SIG-M5 (cell line): ENCODE measurements at places on chromosomes 1 and 21.

DNA sequence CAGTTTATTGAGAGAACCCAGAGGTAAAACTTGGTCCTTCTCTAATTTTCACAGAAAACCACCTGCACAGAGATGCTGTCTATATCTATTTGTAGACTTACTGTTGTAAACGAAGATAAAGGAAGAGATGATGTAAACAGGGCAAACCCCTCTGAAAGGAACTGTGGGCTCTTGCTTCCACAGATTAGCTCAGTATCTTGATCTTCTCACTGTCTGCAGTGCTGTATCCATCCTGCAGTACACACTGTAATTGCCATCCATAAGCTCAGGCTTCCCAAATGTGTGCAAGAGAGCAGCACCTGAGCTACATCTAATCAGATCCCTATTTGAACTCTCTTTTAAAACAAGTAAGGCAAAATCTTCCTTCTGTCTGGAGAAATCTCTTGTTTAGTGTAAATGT lies 16.6 kb upstream of the RWDD3 start:
- no peak for DNase-seq

DNA sequence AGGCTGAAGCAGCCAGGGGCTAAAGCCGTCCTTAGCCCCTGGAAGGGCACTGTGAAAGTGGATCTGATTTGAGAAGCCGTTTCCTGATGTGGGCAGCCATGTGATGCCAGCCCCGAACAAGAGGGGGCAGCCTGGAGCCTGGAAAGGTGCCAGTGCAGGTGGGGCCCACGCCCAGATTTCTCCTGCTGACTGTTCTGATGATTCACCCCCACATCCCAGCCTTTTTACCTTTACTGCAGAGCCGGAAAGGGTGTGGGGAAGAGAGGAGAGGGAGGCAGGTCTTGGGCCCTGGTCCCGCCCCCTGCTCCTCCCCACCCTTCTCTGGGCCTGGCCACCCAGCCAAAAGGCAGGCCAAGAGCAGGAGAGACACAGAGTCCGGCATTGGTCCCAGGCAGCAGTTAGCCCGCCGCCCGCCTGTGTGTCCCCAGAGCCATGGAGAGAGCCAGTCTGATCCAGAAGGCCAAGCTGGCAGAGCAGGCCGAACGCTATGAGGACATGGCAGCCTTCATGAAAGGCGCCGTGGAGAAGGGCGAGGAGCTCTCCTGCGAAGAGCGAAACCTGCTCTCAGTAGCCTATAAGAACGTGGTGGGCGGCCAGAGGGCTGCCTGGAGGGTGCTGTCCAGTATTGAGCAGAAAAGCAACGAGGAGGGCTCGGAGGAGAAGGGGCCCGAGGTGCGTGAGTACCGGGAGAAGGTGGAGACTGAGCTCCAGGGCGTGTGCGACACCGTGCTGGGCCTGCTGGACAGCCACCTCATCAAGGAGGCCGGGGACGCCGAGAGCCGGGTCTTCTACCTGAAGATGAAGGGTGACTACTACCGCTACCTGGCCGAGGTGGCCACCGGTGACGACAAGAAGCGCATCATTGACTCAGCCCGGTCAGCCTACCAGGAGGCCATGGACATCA lies at the start of gene SFN:
Gene SFN, plus strand, starts transcription at position 369 of the 904 bp plus-strand sequence. Its CDS starts 64 bp downstream, at position 433.
- DNase-seq, result no peak

DNA sequence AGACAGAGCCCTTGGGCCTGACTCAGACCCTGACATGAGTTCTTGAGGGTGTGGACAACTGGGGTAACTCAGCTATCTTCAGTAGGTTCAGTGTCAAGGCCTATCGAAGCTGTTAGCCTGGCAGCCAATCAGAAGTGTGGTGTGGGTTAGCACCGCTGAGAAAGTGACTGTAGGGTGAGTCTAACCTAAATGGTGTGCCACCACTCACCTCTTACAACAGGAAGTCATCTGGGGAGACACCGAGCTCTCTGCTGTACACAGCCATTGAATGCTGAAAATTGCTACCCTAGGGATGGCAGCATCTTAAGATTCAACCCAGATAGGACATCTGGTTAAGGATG lies 44.6 kb downstream of the RASSF5 start:
- no peak for DNase-seq

DNA sequence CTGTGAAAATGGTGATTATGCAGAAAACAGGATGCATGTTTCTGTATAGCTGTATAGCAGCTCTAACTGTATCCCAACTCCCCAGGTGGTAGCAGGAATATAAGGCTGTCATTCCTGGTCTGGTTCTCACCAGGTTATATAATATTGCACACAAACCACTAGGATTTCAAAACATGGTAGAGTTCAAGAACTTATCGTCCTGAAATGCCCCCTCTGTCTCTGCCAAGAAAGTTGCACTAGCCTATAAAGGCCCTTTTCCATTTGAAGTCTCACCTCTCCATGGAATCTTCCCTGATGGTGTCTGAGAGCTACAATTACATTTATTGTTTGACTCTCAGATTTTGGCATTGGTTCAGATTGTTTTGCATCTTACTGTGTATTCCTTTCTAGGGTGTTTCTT lies 184.9 kb upstream of the FAM78B start:
- no peak for DNase-seq

DNA sequence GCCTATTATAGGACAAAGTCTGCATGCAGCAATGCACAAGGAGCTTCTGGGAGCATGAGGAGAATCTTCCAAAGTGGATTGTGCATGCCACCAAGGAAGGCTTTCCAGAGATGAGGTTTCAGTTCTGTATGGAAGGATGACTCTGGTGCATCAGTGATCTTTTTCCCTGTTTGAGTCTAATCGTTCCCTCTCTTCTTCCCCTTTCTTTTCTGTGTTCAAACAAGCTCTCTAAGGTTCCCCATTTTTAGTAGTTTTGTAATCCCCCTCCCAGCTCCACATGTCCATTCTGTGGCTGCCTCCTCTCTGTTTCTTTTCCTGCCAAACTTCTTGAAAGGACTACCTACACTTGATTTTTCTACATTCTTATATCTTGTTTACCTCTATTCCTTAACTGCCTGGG lies 43.3 kb upstream of the USP25 start:
- peak; percentile 56 for DNase-seq

DNA sequence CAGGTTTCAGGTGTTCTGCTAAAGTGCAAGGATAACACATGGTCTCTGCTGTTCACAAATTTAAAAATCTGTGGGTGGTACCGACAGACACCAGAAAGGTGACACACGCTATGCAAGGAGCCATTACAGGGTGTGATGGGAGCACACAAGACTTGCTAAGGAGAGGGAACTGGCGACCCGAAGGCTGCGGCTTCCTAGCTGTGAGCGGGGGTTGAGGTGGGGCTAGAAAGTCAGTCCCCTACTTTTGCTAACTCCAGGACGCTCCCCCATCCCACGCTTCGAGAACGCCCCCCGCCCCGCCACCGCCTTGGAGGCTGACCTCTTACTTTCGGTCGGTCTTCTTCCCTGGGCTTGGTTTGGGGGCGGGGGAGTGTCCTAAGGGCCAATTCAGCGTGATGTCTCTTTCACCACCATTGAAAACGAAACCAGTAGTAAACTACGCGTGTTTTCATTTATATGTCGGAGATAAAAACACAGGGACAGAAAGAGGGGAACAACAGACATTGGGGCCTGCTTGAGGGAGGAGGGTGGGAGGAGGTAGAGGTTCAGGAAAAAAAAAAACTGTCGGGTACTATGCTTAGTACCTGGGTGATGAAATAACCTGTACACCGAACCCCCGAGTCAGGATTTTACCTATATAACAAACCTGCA lies 1.1 kb downstream of the CKS1B start:
- no peak for DNase-seq

DNA sequence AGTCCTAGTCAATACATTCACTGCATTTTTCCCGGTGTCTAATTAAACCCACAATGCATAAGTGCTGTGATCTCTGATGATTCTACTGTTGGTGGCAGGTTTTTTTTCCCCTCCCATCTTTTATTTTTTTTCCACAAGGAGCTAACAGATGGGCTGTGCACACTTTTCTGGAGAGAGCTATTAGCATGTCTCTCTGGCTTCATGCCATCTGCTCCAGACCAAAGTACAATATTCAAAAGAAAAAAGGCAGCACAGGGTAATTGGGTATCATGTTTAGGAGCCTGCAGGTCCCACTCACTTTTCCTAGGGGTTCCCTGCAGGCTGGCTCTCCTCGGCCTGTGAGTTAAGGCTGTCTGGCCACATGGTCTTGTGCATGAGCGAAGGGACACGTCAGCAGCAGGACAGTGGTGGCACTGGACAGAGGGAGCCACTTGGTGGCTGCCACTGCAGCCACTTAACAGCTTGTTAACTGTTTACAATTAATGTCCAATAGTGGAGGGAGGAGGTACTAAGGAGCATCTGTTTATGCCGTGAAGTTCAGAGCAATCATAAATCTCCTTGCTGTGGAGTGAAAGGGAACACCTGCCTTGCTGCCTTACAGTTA lies 53.5 kb upstream of the C8B start:
- DNase-seq, result no peak

DNA sequence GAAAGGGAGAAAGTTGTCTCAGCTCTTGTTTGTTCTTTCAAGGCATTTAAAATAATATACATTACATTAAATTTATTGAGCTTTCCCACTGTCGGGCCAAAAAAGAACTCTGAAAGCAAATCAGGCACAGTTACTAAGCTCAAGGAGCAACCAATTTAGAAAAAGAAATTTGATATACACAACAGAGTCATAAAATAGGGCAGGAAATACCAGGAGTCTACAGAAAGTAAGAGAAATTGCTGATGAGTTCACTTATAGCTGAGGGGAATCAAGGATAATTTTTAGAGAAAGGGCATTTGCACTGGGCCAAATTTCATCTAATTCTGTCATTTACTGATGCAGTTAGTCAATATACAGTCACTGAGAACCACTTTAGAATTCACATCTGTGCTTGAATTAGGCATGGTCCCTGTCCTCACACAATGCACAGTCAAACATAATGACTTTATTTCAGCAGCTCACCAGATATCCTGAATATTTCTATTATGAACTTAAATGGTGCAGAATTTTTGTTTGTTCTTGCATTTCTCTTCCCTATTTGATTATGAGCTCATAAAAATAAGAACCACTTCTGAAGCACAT lies 249.6 kb upstream of the BEND5 start:
- no peak for DNase-seq

- no peak for DNase-seq
Measured at GRCh38 chr1:154578058-154578418, 10.5 kb downstream of the CHRNB2 start.

DNA sequence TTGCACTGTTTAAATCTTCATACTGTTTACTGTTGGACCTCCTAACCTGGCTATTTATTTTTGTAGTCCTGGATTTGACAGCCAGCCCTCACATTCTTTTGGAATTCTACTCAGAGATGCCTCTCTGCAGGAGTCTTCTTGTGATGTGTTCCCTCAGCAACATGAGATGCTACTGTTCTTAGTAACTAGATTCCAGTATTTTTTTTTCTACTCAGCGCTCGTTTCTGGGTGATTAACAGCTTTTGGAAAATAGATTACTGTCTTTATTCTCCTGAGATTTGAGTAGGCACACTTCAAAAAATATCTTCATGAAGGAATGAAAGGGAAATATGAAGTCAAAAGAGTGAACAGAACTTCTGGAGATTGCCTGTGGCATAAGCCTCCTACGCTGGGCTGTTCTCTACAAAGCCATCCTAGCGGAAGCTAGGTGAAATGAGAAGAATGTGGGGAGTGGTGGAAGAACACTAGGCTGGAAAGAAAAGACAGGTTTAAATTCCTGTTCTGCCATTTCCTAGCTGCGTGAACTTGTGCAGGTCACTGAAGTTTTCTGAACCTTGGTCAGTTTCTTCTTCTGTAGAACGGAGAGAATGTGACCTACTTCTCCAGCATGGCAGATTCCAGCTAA lies 75.9 kb downstream of the LRRC8C start:
- DNase-seq, result no peak

- DNase-seq, result no peak
Measured at GRCh38 chr1:219773775-219774174, 154.6 kb downstream of the SLC30A10 start.

- no peak for DNase-seq
Measured at GRCh38 chr1:26075421-26076144, 8.2 kb upstream of the TRIM63 start.

- no peak for DNase-seq
Measured at GRCh38 chr1:247212627-247213617, 41.1 kb upstream of the ZNF124 start.

GRCh38 chr1:212782422-212783154 lies 9.0 kb downstream of the NSL1 start:
- peak; percentile 54 for DNase-seq

GRCh38 chr1:6519491-6519934 lies 28.0 kb upstream of the PLEKHG5 start:
- no peak for DNase-seq

GRCh38 chr21:14376854-14377253 lies 6.1 kb downstream of the HSPA13 start:
- no peak for DNase-seq

DNA sequence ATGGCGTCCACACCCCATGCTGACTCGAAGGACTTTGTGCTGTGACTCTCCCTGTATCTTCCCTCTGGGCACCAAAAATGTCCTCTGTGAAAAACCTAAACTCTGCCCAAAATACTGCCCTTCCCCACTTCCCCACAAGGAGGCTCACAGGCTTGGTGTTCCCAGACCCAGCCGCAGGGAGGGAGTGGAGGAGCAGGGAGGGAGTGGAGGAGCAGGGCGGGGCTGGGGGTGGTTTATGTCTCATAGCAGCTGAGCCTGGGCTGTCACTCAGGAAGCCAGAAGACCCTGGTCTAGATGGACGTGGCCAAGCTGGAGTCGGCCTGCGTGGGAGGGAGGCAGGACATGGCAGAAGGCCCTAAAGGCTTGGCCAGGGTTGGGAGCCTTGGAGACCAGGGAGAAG lies 461.7 kb downstream of the PTPRU start:
- DNase-seq, result no peak

DNA sequence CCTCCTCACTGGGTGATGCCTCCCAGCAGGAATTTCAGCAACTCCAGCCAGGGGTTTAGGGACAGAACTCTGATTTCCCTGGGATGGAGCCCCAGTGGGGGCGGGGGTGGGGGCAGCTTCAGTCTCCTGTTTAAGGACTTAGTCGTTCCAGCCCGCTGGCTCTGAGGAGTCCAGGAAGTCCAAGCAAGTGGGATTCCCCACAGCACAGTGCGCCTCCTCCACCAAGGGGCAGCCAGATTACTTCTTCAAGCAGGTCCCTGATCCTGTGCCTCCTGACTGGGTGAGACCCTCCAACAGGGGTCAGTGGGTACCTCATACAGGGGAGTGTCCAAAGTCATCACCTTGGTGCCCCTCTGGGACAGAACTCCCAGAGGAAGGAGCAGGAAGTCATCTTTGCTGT lies 1438.4 kb upstream of the B3GALT2 start:
- no peak for DNase-seq

DNA sequence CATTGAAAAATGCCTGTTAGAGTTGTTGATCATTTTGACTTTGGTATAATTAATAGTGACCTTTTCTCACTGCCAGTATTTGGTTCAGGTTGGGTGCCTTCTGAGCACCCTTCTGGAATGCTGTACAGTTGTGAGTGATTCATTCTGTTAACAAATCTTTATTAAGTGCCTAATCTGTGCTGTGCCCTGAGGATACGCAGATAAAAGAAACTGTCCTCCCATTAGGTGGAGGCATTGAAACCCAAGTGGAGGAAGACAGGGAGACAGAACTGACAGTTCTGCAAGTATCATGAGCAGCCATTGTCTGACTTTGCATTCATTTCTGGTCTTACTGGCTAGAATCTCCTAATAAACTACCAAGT lies 76.1 kb upstream of the ZNF326 start:
- DNase-seq, result no peak

GRCh38 chr1:47621483-47621882 lies 183.6 kb downstream of the FOXD2 start:
- no peak for DNase-seq

GRCh38 chr1:231778009-231778719 lies 151.6 kb downstream of the DISC1 start:
- DNase-seq, result peak; percentile 47
